ENCODE measurements at places on chromosomes 12 and 14.

DNA sequence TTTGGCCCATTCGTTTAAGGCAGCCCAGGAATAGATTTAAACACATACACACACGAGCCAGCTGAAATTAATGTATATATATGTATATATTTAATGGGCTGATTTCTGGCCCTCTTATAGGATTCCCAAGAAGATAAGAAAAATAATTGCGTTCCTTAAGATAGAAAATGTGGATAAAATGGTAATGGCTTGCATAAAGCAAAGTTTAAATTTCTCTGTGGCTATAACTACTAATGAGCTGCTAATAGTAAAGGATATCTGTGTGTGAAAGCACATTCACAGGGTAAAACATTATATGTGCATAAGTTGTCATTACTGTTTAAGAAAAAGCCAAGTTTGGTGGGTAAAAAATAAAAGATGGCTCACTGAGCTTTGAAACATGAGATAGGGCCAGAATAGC, 133.6 kb upstream of the AMIGO2 start:
- no peak for DNase-seq

GRCh38 chr12:123388951-123389559, 5.1 kb downstream of the KMT5A start:
- DNase-seq, result peak; percentile 32

- DNase-seq, result no peak
Observed at GRCh38 chr14:50762001-50762930, 68.7 kb downstream of the NIN start.

DNA sequence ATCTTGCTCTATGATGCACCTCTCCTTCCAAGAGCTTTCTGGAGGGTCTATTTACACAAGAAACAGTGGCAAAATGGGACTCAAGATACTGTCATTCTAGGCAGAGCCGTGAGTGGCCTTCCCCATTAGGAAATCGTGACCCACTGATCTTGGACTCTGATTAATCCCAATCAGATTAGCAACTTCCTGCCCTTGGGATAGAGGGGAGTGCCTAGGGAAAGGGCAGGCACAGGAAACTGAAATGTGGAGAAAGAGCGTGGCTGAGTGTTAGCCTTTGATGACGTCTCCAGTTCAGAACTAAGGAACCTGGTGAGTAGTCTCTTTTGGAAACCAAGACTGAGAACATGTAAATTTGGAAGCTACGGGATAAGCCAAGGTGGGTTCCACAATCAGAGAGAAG, 76.1 kb downstream of the NUAK1 start:
- no peak for DNase-seq

- no peak for DNase-seq
Observed at GRCh38 chr14:68263563-68264259, 444.1 kb downstream of the RAD51B start.

DNA sequence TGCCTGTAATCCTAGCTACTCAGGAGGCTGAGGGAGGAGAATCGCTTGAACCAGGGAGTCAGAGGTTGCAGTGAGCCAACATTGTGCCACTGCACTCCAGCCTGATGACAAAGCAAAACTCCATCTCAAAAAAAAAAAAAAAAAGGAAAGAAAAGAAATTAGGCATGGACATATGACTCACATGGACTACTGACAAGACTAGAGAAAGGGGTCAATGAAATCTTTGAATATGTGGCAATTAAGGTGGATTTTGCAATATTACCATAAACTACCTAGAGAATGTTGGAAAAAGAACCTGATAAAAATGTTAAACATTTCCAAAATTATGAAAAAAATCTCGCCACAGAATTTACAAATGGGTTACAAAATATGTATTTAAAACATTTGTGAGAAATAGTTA, 873.6 kb downstream of the C12orf50 start:
- DNase-seq, result no peak

DNA sequence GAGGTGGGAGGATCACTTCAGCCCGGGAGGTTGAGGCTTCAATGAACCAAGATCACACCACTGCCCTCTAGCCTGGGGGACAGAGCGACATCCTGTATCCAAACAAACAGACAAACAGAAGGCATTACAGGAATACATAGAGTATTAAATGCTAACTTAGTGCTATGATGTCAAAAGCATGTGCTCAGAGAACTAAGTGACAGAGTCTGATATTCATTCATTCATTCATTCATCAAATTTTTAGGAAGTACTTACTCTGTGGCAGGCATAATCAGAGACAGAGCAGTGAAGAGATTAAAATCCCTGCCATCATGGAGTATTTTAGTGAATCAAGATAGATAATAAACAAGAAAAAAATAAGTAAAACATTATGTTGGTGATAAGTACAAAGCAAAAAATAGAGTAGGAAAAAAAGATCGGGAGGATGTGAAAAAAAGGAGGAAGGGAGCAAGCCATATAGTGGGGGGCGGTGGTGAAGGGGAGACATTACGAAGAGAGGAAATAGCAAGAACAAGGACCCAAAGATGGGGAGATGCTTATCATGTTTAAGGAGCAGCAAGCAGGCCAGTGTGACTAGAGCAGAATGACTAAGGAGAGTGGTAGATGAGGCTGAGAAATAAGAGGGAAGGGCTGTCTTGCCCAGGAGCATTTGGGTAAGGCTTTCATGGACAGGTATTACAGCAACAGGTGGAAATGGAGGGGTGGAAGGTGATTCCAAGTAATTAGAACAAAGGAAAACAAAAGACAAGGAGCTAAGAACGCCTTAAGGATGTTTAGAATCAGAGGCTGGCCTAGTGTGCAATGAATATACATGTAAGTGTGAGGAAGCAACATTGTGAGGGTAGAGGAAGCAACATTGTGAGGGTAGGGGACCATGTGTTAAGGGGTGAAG, 2.8 kb downstream of the MAP4K5 start:
- DNase-seq, result no peak

GRCh38 chr14:81166121-81166520, 54.6 kb downstream of the GTF2A1 start:
- no peak for DNase-seq

GRCh38 chr12:93376436-93377251, 1.1 kb upstream of the NUDT4 start:
- peak; percentile 13 for DNase-seq

- no peak for DNase-seq
Observed at GRCh38 chr12:20751046-20751445, 55.9 kb downstream of the SLCO1C1 start.

DNA sequence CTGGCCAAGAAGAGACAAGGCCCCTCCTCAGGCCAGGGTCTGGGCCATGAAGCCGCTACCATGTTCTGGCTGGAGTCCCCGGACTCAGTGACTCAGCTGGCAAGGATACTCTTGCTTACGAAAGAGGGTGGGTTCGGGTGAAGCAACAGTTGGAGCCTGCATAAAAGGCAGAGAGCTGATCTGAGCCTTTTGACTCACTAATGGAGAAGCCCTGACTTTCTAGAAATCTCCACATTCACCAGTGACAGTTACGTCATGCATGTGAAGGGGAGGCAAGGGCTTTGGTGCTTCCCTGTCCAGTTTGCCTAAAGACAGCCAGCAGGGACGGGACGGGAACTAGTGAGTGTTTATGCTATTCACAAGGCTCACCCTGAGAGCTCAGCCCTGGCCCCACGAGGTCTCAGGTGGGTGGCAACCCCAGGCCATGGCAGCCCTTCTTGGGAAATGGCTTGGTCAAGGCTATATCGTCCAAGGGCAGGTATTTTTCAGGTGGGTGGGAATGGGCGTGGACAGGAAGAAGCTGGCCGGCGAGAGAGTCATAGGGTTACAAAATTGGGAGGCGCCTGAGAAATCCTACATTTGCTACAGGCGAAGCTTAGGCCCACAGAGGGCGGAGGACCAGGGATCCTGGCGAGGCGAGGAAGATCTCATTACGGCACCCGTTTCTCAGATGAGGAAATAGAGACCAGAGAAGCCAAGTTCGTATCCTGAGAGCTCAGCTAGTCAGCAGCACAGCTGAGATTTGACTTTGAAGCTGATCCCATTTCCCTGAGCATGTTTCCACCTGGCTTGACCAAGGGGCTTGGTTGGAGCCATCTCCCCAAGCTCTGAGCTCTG, 314.6 kb downstream of the BCL11B start:
- no peak for DNase-seq

- peak; percentile 57 for DNase-seq
Observed at GRCh38 chr12:26226629-26227360, 31.4 kb downstream of the SSPN start.
